ENCODE measurements at places on chromosomes 13 and 19. TPM values are rescaled to one million over a fixed set of nuclear protein-coding genes. Genes with fewer than 3 reads are reported as not detected.

GRCh38 chr13:95289020-95289444 lies 12.2 kb downstream of the ABCC4 start:
- H3K4me1 ChIP-seq = no peaks in the 10 kb centered on the region
- no peak overlapping the region for H3K27ac ChIP-seq
- H3K27me3 ChIP-seq = no peaks in the 10 kb centered on the region
- no peak for DNase-seq
- H3K36me3 ChIP-seq = no peaks in the 10 kb centered on the region

DNA sequence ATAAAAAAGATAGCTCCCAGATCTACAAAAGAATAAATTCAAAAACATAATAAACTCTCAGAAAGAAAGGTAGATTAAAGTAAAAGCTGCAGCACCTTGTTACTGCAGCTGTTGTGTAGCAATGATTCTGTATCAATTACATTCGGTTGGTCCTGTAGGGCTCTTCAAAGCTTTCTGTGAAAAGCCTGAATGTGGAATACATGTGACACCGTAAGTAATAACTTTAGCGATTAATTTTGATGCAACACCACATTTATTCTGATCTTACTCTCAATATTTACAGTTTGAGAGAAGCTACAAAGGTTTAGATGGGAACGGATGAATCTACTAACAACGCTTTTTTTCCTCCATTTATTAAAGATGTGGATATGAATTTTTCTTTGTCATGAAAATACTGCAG lies 279.2 kb downstream of the DACH1 start:
- no peak overlapping the region for H3K27ac ChIP-seq
- no peaks in the 10 kb centered on the region for H3K27me3 ChIP-seq
- no peak overlapping the region for H3K4me3 ChIP-seq
- DNase-seq = no peak

DNA sequence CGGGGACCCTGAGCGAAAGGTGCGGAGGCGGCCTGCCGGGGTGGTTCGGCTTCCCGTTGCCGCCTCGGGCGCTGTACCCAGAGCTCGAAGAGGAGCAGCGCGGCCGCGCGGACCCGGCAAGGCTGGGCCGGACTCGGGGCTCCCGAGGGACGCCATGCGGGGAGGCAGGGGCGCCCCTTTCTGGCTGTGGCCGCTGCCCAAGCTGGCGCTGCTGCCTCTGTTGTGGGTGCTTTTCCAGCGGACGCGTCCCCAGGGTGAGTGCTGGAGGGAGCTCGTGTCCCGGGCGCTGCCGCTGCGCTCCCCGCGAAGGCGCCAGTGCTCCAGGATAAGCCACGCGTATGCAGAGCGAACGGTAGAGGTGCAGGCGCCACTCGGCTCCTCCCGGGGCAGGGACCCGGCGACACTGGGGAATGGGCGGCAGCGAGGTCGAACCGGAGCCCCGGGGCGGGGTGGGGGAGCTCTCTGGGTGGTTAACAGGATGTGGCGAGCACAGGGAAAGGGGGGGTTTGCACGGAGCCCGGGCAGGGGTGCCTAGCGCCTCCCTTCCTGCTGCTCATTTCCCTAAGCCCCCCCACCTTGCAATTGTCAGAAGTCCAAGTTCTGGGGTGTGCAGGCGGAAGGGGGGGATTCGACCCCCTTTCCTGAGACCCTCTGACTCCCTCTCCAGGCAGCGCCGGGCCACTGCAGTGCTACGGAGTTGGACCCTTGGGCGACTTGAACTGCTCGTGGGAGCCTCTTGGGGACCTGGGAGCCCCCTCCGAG lies at the start of gene IL27RA:
TSS of gene IL27RA (plus strand) at position 44 of the 762 bp plus-strand sequence. CDS start at position 155, 111 bp downstream.
- peak within 1 kb of the TSS; percentile 93 for H3K27ac ChIP-seq
- peaks cover 22% of the 10 kb centered on the region for H3K36me3 ChIP-seq
- no peaks in the 10 kb centered on the region for H3K27me3 ChIP-seq
- peak within 1 kb of the TSS; percentile 86 for H3K4me3 ChIP-seq

DNA sequence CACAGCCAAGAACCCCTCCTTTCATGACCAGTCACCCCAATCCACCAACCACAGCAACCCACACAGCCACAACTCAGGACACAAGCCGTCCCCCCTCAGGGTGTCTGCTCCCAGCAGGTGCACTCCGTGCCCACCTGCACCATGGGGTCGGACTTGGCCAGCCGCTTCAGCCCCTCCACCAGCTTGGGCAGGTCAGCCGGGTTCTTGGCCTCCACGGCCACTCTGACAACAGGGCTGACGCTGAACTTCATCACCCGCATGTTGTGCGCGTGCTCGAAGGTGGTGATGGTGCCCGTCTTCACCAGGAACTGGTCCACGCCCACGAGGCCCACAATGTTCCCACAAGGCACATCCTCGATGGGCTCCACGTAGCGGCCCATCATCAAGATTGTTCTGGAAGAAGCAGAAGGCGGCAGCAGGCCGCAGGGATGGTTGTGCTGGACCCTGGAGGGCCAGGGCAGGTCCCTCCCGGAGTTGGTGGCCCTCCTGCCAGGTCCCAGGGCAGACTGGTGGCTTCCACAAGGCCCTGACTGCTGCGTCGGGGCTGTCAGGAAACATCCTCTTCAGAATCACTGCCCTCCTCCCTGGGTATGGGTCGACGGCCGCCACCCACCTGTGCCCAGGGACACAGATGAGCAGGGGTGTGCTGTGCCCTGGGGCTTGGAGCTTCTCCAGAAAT lies 5.5 kb downstream of the EEF2 start:
- peaks cover 3% of the 10 kb centered on the region for H3K27me3 ChIP-seq
- H3K36me3 ChIP-seq = peaks cover 92% of the 10 kb centered on the region
- H3K4me1 ChIP-seq = peaks cover 47% of the 10 kb centered on the region

DNA sequence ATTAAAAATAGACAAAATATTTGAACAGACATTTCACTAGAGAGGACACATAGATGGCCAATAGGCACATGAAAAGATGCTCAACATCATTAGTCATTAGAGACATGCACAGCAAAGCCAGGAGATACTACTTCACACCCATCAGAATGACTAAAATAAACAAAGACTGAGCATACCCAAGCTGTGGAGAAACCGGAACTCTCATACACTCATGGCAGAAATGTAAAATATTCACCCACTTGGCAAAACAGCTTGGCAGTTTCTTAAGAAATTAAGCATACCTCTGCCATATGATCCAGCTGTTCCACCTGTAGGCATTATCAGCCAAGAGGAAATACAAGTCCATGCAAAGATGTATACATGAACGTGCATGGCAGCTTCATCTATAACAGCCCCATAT lies 213.4 kb downstream of the TSHZ3 start:
- H3K27ac ChIP-seq = no peak overlapping the region
- no peaks in the 10 kb centered on the region for H3K4me1 ChIP-seq
- no peak overlapping the region for H3K4me3 ChIP-seq

- no peak for DNase-seq
- H3K4me1 ChIP-seq = no peaks in the 10 kb centered on the region
Measured at GRCh38 chr19:37920591-37921450, 13.8 kb downstream of the SIPA1L3 start.

- H3K27ac ChIP-seq = no peak overlapping the region
- no peaks in the 10 kb centered on the region for H3K4me1 ChIP-seq
- no peaks in the 10 kb centered on the region for H3K36me3 ChIP-seq
- no peak for DNase-seq
- no peak overlapping the region for H3K4me3 ChIP-seq
- H3K27me3 ChIP-seq = no peaks in the 10 kb centered on the region
Measured at GRCh38 chr13:37651891-37652290, 53.3 kb upstream of the POSTN start.

DNA sequence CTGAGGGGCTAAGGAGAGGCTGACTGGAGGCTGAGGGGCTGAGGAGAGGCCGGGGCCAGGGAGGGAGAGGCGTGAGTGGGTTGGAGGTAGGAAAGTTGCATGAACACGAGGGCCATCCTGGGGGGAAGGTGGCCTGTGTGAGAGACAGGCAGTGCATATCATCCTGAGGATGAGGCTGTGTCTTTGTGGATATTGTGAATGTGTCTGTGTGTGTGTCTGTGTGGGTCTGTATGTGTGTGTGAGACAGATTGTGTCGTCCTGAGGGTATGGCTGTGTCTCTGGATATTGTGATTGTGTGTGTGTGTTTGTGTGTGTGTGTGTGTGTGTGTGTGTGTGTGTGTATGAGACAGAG lies 422 bp downstream of the ZNF71 start:
- H3K27ac ChIP-seq = peak overlapping the region; percentile 62
- H3K27me3 ChIP-seq = no peaks in the 10 kb centered on the region
- H3K36me3 ChIP-seq = no peaks in the 10 kb centered on the region
- H3K4me3 ChIP-seq = peak overlapping the region; percentile 73
- no peak for DNase-seq

DNA sequence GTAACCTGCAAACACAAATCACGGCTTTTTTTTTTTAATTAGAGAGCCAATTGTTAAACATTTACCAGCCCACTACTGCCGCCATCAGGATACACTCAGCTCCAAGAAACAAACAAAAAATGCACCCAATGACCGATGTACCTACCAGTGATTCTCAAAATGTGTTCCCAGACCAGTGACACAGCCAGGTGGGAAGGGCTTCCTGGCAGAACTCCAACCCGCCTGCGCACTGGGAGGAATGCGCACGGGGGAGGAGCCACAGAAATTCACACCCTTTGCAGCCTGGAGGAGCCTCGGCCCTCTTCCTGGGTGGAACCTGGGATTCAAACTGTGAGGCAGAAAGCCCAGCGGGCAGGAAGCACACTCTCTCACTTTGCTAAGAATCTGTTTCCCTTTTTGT lies 255.9 kb downstream of the TBC1D4 start:
- H3K27me3 ChIP-seq = no peaks in the 10 kb centered on the region
- H3K4me3 ChIP-seq = no peak overlapping the region
- H3K27ac ChIP-seq = no peak overlapping the region
- H3K36me3 ChIP-seq = no peaks in the 10 kb centered on the region
- no peak for DNase-seq
- no peaks in the 10 kb centered on the region for H3K4me1 ChIP-seq

GRCh38 chr13:108195146-108195545 lies 20.2 kb downstream of the LIG4 start:
- no peak overlapping the region for H3K4me3 ChIP-seq
- H3K27ac ChIP-seq = no peak overlapping the region
- H3K27me3 ChIP-seq = peaks cover 7% of the 10 kb centered on the region
- H3K4me1 ChIP-seq = no peaks in the 10 kb centered on the region
- H3K36me3 ChIP-seq = no peaks in the 10 kb centered on the region

DNA sequence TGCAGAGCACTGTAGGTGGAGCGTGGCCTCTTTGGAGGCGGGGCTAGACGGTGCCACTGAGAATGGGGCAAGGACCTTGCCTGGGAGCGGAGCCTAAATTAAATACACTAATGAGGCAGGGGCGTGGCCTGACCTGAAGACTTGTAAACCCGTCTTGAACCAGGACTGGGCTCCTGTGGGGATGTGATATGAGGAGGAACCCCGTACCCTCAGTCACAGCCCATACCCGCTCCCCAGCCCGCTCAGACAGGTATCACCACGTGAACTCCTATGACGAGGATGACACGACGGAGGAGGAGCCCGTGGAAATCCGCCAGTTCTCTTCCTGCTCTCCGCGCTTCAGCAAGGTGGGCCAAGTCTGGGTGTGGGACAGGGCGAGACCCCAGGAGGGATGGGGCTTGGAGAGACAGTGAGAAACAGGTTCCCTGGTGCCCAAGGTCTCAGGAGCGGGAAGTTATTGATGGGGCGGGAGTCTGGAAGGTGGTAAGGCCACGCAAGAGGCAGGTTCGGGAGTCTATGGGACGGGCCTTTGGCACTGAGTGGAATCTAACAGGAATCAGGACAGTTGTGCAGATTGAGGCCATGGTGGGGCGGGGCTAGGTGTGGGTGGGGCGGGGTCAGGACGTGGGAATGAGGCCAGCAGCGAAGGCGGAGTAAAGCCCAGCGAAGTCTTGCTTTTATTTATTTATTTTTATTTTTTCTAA lies 14.7 kb downstream of the DNASE2 start:
- H3K4me1 ChIP-seq = peaks cover 11% of the 10 kb centered on the region
- H3K4me3 ChIP-seq = no peak overlapping the region
- H3K36me3 ChIP-seq = no peaks in the 10 kb centered on the region
- no peak overlapping the region for H3K27ac ChIP-seq

- no peak for DNase-seq
- H3K27me3 ChIP-seq = no peaks in the 10 kb centered on the region
- no peak overlapping the region for H3K4me3 ChIP-seq
- H3K36me3 ChIP-seq = no peaks in the 10 kb centered on the region
- peaks cover 69% of the 10 kb centered on the region for H3K4me1 ChIP-seq
Measured at GRCh38 chr19:46958532-46958931, 61.1 kb upstream of the NPAS1 start.

- no peak overlapping the region for H3K4me3 ChIP-seq
- no peak for DNase-seq
- no peaks in the 10 kb centered on the region for H3K27me3 ChIP-seq
- no peak overlapping the region for H3K27ac ChIP-seq
- no peaks in the 10 kb centered on the region for H3K36me3 ChIP-seq
Measured at GRCh38 chr13:94061301-94061700, 418.2 kb downstream of the DCT start.

- H3K4me1 ChIP-seq = no peaks in the 10 kb centered on the region
- peak overlapping the region; percentile 20 for H3K4me3 ChIP-seq
- DNase-seq = no peak
- no peak overlapping the region for H3K27ac ChIP-seq
- H3K36me3 ChIP-seq = no peaks in the 10 kb centered on the region
- no peaks in the 10 kb centered on the region for H3K27me3 ChIP-seq
Measured at GRCh38 chr13:98279473-98280175, 102.6 kb upstream of the RNF113B start.

DNA sequence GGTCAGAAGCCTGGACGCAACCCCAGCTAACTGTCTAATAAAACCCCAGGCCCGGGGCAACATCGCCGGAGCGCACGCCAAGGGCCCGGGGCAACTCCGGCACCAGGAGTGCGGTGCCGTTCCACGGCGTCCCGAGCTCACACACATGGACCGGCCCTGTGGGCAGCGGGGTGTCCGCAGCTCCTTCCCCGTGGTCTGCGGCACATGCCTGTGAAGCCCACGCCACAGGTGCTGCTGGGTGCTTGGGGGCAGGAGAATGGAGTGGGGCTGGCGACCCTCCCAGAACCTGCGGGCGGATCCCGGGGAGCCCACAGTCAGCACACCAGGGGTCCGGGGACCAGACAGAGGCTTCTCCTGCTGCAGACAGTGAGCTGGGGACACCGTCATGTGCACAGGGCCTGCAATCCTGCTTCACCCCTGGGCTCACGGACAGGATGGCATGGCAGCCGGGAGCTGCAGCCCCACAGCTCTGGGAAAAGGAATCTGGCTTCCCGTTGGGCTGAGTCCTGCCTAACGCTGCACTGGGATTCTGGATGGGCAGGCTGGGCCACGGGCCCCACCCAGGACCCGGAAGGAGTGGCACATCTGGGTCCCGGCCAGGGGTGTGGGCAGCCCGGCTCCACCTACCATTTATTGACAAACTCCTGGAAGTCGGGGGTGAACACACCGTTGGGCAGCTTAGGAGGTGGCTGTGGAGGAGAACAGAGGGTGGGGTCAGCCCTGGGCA lies 28.2 kb upstream of the ZBTB7A start:
- H3K27ac ChIP-seq = no peak overlapping the region
- no peak for DNase-seq
- H3K27me3 ChIP-seq = no peaks in the 10 kb centered on the region
- no peak overlapping the region for H3K4me3 ChIP-seq
- peaks cover 35% of the 10 kb centered on the region for H3K36me3 ChIP-seq

CEACAM19 gene
- total RNA-seq = 0.27 TPM

TMEM145 gene
- not detected for total RNA-seq

FBXO17 gene
- not detected for total RNA-seq

HS6ST3 gene
- not detected for total RNA-seq

PRR36 gene
- total RNA-seq = 0.25 TPM
